ENCODE measurements at places on chromosomes 6 and 20.

GRCh38 chr6:20104696-20105095 lies 107.6 kb downstream of the MBOAT1 start:
- DNase-seq, result no peak

DNA sequence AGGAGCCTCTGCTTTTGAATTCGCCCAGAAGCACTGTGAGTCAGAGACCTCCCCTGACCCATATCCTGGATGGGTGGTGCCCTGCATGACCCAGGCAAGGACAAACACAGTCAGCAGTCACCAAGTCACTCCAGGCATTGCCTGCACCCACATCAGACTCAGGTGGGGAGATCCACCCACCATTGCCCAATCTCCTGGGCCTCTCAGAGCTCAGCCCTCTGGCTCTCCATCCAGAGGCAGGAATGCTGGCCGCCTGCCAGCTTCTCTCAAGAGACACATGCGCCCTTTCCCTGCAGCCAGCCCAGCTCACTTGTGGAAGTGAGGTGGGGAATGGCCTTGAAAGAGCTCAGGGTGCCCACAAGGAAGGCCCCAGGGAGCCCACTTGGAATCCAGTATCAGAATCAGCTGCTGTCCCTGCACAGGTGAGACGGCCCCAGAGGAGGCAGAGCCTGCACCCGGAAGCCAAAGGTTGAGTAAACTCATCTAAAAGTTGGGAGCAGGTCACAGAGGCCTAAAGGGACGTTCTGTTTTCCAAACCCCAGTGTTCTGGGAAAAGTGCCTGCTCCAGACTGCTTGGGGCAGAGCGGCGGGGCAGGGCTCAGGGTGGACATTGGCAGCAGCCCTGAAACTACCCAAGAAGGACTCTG lies 129.8 kb downstream of the PREX1 start:
- DNase-seq, result no peak

DNA sequence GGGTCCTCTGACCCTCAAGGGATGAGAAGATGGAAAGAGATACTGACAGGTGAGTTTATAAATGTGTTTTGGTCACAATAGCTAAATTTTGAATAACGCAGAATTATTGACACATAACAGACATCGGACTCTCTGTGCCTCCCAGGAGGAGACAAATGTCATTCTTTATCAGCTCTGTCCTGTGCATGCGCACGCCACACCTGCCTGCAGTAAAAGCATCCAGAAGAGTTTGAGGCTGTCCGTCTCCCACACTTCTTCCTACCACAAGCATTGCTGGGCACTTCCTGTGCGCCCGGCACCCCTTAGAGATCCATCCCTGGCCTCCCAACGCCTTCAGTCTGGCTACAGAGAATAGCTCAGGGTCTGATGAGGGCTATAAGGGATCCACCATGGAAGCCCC lies 81.5 kb upstream of the CST7 start:
- no peak for DNase-seq

- no peak for DNase-seq
Measured at GRCh38 chr6:148760258-148760534, 13.4 kb downstream of the UST start.

GRCh38 chr6:66599541-66599940 lies 892.5 kb upstream of the EYS start:
- no peak for DNase-seq

DNA sequence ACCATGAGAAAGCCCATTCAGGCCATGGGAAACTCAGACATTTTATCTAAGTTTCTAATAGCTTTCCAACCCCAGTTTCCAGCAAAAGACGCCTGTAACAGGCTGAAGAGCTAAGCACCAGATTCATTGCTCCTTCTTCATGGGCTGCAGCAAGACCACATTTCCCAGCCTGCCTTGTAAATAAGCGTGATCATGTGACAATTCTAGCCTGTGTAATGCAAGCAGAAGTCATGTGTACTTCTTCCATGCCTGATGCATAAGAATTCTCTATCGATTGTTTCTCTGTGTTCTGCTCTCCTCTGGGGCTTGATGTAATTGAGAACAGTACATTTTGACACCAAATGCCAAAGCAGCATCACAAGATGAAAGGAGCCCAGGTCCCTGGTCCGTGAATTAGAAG lies 6.8 kb downstream of the PCSK2 start:
- no peak for DNase-seq

DNA sequence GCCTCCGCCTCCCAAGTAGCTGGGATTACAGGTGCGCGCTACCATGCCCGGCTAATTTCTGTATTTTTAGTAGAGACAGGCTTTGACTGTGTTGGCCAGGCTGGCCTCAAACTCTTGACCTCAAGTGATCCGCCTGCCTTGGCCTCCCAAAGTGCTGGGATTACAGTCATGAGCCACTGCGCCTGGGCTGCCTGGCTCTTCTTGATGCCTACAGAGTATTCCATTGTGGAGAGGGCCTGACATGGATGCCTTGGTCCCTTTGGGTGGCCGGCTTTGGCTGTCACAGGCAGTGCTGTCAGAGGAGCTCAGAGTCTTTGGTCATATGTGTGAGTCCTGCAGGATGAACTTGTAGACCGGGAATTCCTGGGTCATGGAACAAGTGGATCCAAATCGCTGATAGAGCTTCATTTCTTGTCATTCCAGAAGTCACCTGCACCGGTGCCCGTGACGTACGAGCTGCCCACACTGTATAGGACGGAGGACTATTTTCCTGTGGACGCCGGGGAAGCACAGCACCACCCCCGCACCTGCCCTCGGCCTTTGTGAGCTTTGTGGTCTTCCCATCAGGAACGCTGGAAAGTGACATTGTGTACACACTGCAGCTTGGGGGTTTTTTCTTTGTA lies 55.1 kb downstream of the ADNP start:
- no peak for DNase-seq

DNA sequence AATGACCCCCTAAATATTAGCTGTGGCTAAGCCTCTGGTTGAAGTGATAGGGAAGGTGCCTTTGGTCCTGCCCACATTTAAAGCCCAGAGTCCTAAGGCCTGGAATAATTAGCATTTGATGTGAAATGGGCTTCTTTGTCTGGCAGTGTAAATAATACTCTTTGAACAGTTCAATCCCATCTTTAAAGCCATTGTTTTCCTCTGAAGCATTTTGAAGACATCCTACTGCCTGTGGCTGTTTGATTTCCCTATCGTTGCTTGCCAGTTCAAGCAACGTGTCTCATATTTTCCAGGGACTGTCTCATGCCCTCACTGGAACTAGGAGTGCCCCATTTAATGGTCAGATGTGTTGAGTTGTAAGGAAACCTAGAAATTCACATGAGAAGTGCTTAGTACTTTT lies 89.3 kb upstream of the BTN3A2 start:
- DNase-seq, result no peak

GRCh38 chr6:82602776-82603175 lies 239.2 kb downstream of the TPBG start:
- DNase-seq, result no peak

- DNase-seq, result no peak
Measured at GRCh38 chr6:50843842-50844241, 25.2 kb downstream of the TFAP2B start.

- no peak for DNase-seq
Measured at GRCh38 chr6:136639702-136640101, 89.5 kb upstream of the MAP7 start.

GRCh38 chr6:159180001-159180400 lies 10.8 kb downstream of the FNDC1 start:
- no peak for DNase-seq

DNA sequence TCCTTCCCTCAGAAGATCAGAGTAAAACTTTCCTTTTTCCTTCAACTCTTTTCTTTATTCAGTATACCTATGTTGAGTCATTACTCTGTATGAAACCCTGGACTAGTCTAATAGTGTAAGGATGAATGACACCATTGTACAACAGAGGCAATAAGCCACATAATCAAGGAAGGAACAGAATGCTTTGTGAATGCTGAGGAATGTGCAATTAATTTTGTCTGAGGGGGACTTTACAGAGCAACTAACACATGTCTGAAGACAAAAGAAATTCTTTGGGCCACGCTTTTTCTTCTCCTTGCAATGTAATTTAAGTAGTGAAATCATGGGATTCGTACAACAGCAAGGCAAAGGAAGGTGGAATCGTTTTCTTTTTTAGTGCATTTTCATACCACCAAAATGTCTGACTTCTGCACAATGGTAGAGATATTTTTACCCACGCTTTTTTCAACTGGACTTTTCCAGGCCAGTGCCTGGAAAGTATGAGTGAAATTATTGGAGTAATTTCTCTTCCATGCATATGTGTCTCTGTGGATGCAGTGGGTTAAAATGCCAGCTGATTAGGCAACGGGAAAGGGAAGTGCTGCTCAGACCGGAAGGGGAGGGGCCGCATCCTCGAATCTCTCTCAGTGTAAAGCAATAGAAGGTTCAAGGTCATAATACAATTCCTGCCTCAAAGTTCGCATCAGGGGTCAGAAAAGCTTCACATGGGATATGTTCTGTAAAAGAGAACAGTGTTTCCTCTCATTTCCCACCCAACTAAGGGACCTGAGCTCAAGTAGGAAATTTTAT lies 89.9 kb upstream of the MTHFD1L start:
- no peak for DNase-seq

- no peak for DNase-seq
Measured at GRCh38 chr6:28537065-28537464, 11.4 kb downstream of the GPX5 start.

GRCh38 chr6:99490608-99491007 lies 24.6 kb downstream of the USP45 start:
- no peak for DNase-seq
